ENCODE measurements at places on chromosomes 16 and 17.

DNA sequence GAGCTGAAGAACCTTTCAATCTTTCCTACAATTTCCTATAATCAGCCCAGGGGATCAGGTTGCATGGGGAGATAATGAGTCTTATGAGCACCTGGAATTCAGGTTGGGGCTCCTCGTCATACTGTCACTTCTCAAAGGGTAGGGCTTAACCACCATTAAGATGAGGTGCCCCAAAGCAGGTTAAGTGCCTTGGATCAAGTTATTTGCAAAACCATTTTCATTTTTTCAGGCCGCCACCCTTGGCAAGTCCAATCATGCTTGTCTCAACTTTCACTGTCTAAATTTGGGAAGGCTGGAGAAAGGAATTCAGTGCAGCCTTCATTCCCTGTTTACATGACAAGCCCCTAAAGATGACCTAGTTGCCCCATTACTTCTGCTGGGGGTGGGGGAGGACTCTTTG is 44.9 kb upstream of the TANGO6 start:
- no peak for DNase-seq

DNA sequence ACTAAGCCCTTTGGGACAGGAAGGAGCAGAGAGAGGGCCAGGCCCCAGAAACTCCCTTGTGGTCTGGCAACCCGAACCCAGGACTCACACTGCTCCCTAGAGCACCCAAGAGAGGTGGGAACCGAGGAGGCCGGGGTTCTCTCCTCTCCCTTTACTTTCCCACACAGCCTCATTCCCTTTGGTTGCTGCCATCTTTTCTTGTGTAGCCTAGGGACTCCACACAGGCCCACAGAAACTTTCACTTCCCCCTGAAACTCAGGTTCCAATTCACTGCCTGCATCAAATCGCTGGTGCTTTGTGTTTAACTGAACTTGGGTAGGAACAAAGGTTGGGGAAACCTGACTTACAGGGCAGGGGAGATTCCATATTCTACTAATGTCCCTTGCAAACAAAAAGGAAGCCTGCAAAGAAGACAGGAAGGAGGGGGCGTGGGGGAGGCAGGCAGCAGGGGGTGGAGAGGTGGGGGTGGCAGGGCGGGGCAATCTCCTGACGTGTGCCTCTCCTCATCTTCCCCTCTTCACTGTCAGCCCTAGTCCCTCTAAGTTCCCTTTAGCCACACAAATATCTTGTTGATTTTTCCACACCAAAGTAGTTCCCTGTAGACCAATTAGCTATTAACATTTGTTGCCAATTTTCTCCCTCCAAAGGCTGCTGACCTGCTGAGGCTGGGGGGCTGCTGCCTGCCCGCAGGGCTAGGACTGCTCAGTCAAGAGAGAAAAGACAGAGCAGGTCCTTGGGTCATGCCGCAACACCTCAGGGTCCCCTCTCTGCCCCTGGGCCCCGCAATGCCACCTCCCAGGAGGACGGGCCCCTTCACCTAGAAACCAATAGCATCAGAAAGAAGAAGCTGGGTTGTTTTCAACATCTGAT is 8.0 kb downstream of the ST3GAL2 start:
- DNase-seq, result no peak

GRCh38 chr17:21200590-21201297 is 13.2 kb downstream of the TMEM11 start:
- no peak for DNase-seq

GRCh38 chr16:64144617-64145016 is 977.2 kb downstream of the CDH11 start:
- DNase-seq, result no peak

- no peak for DNase-seq
These were observed 58.0 kb upstream of the GSG1L start for GRCh38 chr16:28121527-28121926.

GRCh38 chr17:6456321-6456720 is 12.1 kb downstream of the PIMREG start:
- DNase-seq, result no peak

GRCh38 chr17:79301469-79301868 is 226.8 kb downstream of the ENGASE start:
- no peak for DNase-seq

- DNase-seq, result no peak
These were observed at the start of gene CD300A for GRCh38 chr17:74466111-74466827. Gene CD300A, plus strand, starts transcription at chr17:74466634. Its CDS starts 70 bp downstream, at chr17:74466704.

DNA sequence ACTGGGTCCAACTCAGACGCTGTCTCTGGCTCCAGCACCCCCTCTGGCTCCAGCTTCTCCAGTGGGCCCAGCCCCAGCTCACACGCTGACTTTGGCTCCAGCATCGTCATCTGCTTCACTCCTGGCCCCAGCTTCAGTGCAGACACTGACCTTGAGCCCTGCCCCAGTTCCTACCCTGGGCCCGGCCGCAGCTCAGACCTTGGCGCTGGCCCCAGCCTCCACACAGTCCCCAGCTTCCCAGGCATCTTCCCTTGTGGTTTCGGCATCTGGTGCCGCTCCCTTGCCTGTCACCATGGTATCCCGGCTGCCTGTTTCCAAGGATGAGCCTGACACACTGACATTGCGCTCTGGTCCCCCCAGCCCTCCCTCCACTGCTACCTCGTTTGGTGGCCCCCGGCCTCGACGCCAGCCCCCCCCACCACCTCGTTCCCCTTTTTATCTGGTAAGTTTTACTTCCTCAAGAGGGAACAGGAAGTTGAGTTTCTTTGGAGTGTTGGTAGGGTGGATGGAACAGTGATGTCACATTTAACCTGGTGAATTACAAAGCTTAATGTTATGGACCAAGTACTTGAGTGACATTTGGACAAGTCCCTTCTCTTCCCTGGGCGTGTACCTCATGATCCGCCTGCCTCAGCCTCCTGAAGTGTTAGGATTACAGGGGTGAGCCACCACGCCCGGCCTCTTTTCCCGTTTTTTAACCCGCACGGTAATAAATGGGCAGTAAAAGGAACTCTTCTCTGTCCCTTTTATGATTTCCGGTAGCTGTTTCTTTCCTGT is 23.4 kb upstream of the PHKG2 start:
- no peak for DNase-seq

DNA sequence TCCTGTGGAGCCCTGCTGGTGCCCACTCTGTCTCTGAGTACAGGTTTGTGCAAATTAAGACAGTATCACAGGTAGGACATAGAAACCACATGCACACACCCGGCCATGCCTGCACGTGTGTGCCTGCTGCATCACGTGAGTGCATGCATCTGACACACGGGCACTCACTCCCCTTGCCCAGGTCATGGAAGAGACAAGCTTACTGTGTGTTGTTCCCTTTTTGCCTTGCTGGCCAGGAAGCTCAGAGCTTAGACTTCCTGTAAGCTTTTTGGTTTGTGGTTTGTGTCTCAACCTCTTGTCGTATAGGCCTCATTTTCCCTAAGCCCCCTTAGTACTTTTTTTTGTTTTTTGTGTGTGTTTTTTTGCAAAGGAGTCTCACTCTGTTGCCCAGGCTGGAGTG is 25.0 kb downstream of the ZNF469 start:
- DNase-seq, result no peak

- no peak for DNase-seq
These were observed 25.8 kb upstream of the CACNA1H start for GRCh38 chr16:1127101-1127500.

- DNase-seq, result no peak
These were observed 1.1 kb upstream of the RAB11FIP4 start for GRCh38 chr17:31390426-31390747.

GRCh38 chr17:74872313-74873036 is at the start of gene FDXR:
Gene FDXR, minus strand, starts transcription at chr17:74872994. Its CDS starts 50 bp downstream, at chr17:74872944.
- DNase-seq, result no peak

DNA sequence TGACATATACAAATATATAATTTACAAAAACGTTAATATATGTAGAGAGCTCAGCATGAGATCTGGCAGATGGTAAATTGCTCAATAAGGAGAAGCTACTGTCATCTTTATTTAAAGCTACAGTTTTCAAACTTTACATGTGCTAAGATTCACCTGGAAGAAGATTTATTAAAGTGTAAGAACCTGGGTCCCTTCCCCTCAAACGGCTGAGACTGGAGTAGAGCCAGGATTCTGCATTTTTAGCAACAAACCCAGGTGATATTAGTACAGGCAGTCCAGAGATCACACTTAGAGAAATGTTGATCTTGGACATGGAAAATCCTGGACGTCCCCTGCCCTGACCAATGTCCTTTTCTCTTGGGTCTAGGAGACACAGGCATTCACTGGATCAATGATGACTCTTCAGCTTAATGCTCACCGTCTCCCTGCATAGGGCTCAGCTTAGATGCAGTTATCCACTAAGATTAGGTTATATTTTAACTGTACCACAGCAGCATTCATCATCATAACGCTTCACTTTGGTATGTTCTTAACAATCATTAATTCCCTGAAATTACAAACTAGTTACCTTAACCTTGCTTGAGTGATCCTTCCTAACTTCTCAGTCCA is 20.4 kb downstream of the CDR2 start:
- DNase-seq, result no peak

GRCh38 chr16:54324716-54325115 is 38.1 kb upstream of the IRX3 start:
- DNase-seq, result no peak

DNA sequence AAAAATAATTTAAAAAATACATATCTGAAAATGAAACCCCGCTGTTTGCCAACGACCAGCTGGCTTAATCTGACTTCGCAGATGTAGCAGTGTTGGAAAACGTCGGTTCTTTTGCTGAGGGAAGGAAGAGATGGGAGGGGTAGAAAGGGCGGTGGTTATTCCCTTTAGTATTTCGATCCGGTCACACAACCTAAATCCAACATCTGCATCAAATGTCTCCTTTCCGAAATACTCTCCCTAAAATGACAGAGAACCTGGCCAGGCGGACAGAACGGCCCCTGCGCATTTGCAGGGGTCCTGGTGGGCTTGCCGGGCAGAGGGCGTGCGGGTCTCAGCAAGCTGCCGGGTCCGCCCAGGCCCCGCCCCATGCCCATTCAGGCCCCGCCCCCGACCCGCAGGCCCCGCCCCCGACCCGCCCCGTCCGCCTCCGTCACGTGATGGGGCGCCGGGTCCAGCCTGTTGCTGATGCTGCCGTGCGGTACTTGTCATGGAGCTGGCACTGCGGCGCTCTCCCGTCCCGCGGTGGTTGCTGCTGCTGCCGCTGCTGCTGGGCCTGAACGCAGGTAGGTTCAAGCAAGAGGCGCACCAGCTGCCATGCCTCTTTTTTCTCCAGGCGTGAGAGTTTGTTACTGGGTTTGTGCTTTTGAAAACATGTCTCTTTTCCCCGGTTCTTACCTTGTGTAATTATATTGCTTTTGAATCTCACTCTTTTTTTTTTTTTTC is at the start of gene SCPEP1:
Gene SCPEP1, plus strand, starts transcription at position 459 of the 723 bp plus-strand sequence. Its CDS starts 29 bp downstream, at position 488.
- DNase-seq, result peak; percentile 85

DNA sequence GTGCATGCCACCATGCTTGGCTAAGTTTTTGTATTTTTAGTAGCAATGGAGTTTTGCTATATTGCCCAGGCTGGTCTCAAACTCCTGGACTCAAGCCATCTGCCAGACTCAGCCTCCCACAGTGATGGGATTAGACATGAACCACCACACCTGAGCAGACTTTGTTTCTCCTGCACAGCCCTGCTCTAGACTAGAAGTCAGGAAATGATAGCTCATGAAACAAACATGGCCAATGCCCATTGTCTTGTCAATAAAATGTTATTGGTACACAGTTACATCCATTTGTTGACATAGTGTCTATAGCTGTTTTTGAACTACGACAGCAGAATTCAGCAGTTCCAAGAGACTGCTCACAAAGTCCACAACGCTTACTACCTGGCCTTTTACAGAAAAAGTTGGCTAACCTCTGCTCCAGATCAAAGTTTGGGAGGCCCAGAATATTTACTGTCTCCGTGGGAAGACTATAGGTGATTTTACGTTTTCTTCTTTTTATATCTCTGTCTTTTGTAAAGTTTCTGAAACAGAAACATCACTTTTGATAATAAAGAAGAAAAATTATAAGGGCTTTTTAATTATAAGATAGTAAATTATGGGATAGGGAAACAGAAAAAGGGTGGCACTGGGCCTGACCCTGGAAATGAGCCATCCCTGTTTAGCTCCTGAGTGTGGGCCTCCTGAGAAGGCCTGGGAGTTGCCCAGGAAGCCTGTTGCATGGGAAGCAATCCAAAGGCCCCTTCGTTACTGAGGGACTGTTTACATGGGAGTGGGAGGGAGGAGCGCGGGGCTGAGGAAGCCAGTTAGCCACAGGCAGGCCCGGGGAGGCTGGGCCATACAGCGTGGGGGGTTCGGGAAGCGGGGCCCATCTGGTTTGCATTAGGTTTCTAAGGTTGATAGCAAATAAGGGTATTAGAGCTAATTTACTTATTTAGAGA is 201.5 kb downstream of the IRF8 start:
- DNase-seq, result no peak

GRCh38 chr17:50952013-50952412 is 85.9 kb upstream of the TOB1 start:
- DNase-seq, result peak; percentile 44
